ENCODE measurements at places on chromosomes 7 and 10. TPM values are rescaled to one million over a fixed set of nuclear protein-coding genes. Genes with fewer than 3 reads are reported as not detected.
A peak's percentile ranks its signal among the peaks of the same experiment; 100 is the strongest.

EPHA1 gene
- total RNA-seq: 3.4 TPM

- DNase-seq: no peak
Measured at GRCh38 chr10:13231808-13232207, 2.4 kb downstream of the UCMA start.

MRLN gene
- not detected for total RNA-seq

GRCh38 chr7:51477323-51477722 lies 160.7 kb upstream of the COBL start:
- no peak for DNase-seq

GRCh38 chr7:26451997-26452396 lies 160.3 kb downstream of the SNX10 start:
- DNase-seq: no peak

TSPAN14 gene
- 39.6 TPM for total RNA-seq

- no peak for DNase-seq
Measured at GRCh38 chr7:55526770-55527169, 45.5 kb downstream of the VOPP1 start.

CALD1 gene
- total RNA-seq: 1.1 TPM

DNA sequence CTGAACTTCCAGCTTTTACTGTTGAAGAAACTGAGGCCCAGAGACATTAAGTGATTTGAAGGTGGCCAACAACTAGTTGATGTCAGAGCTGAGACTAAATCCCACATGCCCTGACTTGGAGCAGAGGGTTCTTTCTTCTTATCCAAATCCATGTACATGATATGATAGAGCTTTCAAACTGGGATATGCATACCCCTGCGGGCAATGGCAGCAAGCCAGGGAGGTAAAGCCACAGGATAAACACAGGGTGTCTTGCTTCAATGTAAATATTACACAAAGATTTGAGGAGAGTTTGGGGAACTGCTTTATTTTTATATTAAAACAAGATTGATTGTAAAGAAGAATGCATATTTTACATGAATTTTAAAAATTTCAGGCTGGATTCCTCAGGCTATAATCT lies 2.3 kb upstream of the LRRC72 start:
- no peak for DNase-seq

GRCh38 chr10:22736134-22736533 lies 21.8 kb upstream of the PIP4K2A start:
- DNase-seq: no peak

LRRC18 gene
- not detected for total RNA-seq

DNA sequence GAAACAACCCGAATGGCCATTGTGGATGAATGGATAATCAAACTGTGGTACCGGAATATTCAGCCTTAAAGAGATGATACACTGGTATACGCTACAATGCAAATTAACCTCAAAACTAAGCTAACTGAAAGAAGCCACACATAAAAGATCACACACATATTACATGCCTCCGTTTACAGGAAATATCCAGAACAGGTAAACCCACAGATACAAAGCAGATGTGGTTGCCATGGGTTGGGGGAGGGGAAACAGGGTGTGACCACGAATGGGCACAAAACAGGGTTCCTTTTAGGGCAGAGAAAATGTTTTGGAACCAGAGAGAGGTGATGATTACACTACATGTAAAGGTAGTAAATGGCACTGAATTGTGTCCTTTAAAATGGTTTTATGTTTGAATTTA lies 16.6 kb downstream of the ESYT2 start:
- DNase-seq: peak; percentile 55

DNA sequence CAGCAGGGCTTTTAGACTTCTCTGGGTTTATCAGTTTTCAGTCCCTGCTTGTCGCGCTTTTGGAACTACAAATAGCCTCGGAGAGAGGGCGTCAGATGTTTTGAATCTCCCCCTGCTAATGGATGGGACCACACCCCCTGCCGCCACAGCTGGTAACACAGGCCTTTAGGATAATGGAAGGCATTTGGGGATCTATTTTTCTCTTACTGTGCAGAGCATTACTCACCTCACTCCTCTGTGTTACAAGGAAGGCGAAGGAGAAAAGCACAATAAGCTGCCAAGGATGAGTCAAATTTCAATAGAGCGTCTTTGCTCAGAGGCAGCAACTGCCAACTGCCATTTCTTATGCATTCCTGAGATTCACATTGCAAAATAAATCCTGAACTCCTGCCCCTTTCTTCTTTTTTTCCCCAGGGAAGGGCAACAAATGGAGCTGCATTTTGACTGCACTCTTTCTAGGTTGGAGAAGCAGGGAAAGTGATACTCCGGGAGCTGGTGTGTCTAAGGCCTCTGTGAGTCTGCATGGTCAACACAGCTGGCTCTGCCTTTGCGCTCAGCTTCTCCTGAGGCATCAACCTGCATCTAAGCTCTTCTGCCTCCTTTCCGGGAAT lies 31.5 kb upstream of the SMNDC1 start:
- DNase-seq: no peak

- no peak for DNase-seq
Measured at GRCh38 chr7:20963556-20964280, 177.0 kb upstream of the SP8 start.

GRCh38 chr10:46234026-46234425 lies 52.8 kb upstream of the ANTXRL start:
- DNase-seq: no peak

CUBN gene
- 0.76 TPM for total RNA-seq

GRCh38 chr10:78118591-78118990 lies 84.9 kb downstream of the RPS24 start:
- no peak for DNase-seq

DNA sequence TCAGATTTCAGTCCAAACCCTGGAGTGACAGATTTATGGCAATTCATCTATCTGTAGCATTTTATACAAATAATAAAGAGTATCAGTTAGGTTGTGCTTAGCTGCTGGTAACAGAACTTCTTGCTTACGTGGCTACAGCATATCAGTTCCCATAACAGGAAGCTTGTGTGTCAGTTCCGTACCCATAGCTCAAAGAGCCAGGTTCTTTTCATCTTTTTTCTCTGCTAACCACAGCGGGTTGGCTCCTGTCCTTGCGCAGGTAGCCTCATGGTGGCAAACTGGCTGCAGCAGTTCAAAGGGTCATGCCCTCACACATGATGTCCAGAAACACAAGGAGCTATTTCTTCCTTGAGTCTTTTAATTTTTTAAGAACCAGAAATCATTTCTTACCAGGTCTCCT lies 1041.8 kb downstream of the GATA3 start:
- peak; percentile 18 for DNase-seq

TUBB8 gene
- total RNA-seq: not detected

PPIA gene
- 3,010 TPM for total RNA-seq

HPSE2 gene
- not detected for total RNA-seq

TRIM24 gene
- total RNA-seq: 17.9 TPM

- DNase-seq: no peak
Measured at GRCh38 chr7:37488163-37488764, 39.6 kb upstream of the ELMO1 start.

CNNM1 gene
- total RNA-seq: 0.70 TPM

- no peak for DNase-seq
Measured at GRCh38 chr10:77967611-77968022, 41.1 kb upstream of the DLG5 start.

DNA sequence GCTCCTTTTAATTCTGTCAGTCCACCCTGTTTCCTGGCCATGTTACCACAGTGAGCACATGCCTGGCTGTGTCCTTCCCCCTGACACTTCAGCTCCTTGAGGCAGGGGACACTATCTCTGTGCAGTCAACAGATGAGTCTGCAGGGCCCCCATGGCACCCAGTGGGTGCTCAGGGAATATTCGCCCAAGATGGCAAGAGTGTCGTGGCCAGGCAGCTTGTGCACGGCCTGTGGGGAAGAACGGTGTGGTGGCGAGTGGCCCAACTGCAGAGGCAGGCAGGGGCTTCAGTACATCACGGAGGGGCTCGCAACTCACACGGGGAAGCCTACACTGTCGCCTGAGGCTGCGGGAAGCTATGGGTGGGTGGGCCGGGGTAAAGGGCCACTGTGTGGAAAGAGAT lies 91.1 kb downstream of the TRRAP start:
- DNase-seq: no peak

CRYGN gene
- 0.12 TPM for total RNA-seq

ZPBP gene
- not detected for total RNA-seq

SPDYE5 gene
- not detected for total RNA-seq

- DNase-seq: no peak
Measured at GRCh38 chr7:94042381-94042780, 38.2 kb upstream of the BET1 start.

DNA sequence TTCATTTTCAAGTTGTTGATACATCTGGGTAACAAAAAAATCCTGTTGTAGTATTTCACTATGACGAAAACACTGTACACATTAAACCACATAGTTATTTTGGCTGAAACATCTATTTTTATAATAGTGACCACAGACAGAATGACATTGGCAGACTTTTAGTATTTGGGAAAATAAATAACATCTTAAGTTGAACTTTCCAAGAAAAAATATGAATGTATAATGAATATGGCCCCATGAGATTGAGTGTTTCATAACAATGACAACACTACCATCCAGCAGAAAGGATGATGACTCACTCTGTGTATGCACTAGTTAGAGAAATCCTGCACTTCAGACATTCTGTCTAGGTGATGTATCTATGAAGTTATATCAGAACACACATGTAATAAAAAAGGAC lies 118.1 kb downstream of the SEMA3D start:
- no peak for DNase-seq

TSPAN33 gene
- 19.5 TPM for total RNA-seq

DNA sequence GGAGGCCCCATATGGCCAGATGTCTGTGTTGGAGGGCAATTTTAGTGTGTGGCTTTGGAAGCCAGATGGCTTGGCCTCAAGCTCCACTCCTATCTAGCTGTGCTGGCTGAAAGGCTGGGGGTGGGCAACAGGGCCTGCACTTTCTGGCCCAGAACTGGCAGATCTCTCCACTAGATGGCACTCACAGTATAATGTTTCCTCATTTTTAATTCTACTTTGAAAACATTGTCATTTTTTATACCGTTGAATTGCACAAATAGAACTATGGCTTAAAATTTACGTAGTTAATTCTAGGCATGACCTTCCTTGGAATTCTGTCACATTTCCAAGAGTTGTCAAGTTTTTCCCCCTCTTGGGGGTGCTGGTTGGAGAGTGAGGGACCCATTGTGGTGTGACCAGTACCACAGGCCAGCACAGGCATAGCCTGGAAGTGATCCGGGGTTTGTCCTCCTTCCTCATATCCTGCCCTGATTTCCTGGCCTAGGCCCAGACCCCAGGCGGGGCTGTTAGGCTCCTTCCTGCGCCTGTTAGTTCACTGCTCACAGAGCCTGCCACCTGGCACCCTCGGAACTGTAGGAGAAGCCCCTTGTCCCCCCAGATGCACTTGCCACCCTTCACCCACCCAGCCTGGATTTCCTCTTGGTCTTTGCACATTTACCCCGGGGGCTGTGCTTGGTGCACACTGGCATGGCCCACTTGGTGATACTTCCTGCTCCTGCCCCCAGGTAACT lies 52.8 kb downstream of the ARHGAP22 start:
- DNase-seq: peak; percentile 18

GRCh38 chr7:147013825-147014224 lies 897.2 kb downstream of the CNTNAP2 start:
- DNase-seq: no peak

DNA sequence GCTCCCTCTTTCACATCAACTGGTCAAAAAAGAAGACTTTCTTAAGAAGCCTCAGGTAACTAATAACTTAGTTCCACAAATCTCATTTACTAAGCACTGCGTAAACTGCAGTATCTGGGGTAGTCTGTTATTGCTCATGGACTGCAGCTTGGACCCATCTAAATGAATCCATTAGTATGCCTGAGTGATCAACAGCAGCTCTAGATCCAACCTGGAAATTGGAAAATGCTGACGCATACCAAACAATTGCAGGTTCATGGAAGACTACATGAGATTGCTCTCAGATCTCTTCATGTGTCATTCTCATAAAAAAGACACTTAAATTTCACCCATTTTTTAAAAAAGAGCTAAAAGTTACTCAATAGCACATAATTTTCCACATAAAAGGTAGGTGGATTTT lies 121.6 kb downstream of the IDE start:
- DNase-seq: no peak

OR2A42 gene
- not detected for total RNA-seq

DNA sequence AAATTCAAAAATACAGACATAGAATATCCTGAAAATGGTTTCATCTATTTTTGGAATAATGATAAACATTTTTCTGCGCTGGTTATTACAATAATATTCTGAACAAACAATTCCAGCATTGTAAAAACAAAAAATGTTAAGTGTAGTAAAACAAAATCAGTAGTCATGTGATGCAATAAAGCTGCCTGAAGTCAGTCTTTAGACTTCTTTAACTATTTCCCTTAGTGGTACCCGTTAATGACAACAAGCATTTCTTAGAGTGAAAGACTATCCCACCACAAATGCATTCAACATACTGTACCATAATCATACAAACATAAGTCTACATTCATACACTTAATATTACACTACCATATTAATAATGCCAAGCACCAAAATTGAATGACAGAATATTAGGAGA lies 1.6 kb downstream of the SKAP2 start:
- no peak for DNase-seq

GRCh38 chr10:133027482-133027881 lies 60.2 kb upstream of the ADGRA1 start:
- no peak for DNase-seq

CHAT gene
- total RNA-seq: not detected

MNX1 gene
- not detected for total RNA-seq

GRCh38 chr7:150799156-150799555 lies 1.0 kb downstream of the TMEM176B start:
- DNase-seq: no peak

DNA sequence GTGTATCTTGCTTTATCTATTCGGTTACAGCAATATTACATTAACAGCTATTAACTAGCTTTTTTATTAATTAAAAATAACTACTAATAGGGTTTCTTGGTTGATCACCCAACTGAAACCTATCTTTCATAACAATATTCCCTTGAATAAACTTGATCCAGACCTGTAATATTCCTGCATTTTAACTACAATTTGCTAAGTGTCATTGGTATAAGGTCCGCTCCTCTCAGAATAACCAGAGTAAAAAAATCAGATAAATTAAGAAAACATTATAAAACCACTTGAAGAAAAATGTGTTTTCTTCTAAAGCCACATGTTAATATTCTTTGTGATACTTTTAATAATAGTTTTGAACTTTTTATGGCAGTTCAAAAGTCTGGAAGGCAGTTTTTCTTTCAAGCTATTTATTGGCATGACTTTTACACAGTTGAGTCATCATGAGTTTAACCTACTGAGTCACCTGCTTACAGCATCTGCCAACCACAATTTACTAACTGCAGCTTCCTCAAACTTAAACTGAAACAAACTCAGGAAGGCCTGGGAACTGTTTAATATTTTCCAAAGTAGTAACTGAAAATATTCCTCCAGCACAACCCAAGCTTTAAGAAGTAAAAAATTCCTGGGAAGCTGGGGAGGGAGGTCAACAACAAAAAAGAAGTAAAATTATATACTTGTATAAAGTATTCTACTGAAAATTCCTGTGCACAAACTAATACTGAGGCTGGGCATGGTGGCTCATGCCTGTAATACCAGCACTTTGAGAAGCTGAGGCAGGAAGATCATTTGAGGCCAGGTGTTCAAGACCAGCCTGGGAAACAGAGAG lies 103.2 kb downstream of the NRBF2 start:
- DNase-seq: no peak

OPN4 gene
- not detected for total RNA-seq

PDE1C gene
- total RNA-seq: not detected

GRCh38 chr10:48231699-48232315 lies 42.7 kb downstream of the FRMPD2 start:
- DNase-seq: no peak

TMEM229A gene
- total RNA-seq: not detected

CYP3A7 gene
- not detected for total RNA-seq

CALML3 gene
- total RNA-seq: not detected

- no peak for DNase-seq
Measured at GRCh38 chr7:2950578-2950977, 93.1 kb downstream of the CARD11 start.
